ENCODE measurements at places on chromosomes 7 and 10. TPM values are rescaled to one million over a fixed set of nuclear protein-coding genes. Genes with fewer than 3 reads are reported as not detected.

MRPL32 gene
- 29.6 TPM for total RNA-seq

CHAT gene
- 7.4 TPM for total RNA-seq

TSPAN33 gene
- total RNA-seq: 13.6 TPM

ASB10 gene
- total RNA-seq: not detected

NAT16 gene
- total RNA-seq: 2.1 TPM

COL1A2 gene
- 233 TPM for total RNA-seq

ARPC1A gene
- 48.2 TPM for total RNA-seq

FFAR4 gene
- total RNA-seq: 0.18 TPM

TSC22D4 gene
- total RNA-seq: 12.7 TPM

SAP25 gene
- not detected for total RNA-seq

CDHR3 gene
- total RNA-seq: 21.7 TPM

AUTS2 gene
- total RNA-seq: 298 TPM

SMKR1 gene
- 2.2 TPM for total RNA-seq

IRF5 gene
- total RNA-seq: 2.5 TPM

TLX1 gene
- not detected for total RNA-seq

PTER gene
- 0.45 TPM for total RNA-seq

SPDYE16 gene
- total RNA-seq: 0.27 TPM

SPDYE9 gene
- total RNA-seq: not detected
